ENCODE measurements at places on chromosomes 6 and 20.

- no peak for DNase-seq
Observed at GRCh38 chr6:156160007-156160794, 617.0 kb upstream of the ARID1B start.

DNA sequence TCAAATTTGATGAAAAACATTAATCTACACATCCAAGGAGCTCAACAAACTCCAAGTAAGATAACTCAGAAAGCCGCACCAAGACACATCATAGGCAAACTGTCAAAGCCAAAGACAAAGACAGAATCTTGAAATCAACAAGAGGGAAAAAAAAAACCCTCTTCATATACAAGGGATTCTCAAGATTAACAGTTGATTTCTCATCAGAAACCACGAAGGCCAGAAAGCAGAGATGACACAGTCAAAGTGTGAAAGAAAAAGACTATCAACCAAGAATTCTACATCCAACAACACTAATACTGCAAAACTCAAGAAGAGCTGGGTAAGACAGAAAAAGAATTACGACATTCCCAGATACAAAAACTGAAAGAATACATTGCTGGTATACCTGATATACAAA lies 73.8 kb downstream of the CDK19 start:
- no peak for DNase-seq

DNA sequence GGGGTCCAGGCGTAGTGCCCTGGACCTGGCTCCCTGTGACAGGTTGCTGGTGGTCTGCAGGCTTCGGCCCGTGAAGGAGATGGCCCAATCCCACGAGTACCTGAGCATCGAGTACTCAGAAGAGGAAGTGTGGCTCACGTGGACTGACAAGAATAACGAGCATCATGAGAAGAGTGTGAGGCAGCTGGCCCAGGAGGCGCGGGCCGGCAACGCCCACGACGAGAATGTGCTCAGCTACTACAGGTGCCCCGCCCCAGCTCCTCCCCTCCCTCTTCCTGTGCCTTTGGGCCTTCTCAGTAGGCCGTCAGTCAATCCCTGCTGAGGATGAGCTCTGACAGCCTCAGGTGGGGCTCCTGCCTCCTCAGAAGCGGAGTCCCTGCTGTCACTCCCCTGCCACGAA lies 42.6 kb downstream of the UQCC2 start:
- DNase-seq = no peak

DNA sequence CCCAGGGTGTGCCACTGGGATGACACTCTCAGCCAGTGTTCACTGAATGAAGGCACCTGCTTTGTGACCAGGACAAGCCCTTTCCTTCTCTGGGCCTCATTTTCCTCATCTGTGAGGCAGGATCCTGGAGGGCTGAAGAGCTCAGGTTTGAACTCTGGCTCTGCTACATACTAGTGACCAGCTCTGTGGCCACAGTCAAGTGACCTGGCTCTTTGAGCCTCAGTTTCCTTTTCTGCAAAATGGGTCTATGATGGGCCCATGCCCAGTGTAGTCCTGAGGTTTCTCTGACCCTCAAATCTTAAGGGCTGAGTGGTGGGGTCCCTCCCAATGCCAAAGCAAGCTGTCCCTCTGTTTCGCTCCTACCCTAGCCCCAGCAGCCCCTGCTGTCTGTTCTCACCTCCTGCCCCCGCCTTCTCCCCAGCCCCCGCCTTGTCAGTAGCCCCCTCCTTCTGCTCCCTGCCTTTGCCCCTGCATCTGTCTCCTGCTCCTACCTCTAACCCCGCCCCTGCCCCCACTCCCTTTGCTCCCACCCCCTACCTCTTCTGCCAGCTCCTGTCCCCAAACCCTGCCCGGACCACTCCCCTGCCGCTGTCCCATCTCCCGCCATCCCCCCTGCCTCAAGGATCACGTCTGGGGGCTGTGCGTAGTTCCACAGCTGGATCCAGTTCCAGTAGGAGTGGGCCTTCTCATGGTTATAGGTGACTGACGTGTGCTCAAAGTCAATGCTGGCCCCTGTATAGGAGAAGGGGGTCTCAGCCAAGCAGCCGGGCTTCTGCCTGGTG lies 17.0 kb downstream of the SUN5 start:
- no peak for DNase-seq

GRCh38 chr6:147651249-147652063 lies 143.0 kb downstream of the SAMD5 start:
- peak; percentile 68 for DNase-seq

DNA sequence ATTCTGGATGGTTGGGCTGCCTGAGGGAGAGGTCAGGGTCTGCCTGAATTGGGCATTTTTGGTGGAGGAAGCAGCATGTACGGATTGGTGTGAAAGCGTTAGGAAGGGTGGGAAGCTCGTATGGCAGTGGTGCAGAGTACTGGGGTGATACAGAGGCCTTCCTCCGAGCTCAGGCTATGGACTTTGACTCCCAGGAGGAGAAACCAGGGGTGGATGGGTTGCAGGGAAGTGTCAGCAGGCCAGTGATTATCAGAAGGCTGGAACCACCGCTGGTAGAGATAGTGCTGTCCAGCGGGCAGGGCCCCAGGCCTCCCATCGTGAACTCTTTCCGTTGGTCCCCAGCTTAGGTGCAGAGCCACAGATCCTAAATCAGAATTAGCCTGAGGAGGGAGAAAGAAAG lies 5.3 kb downstream of the WFDC5 start:
- DNase-seq = no peak

- DNase-seq = no peak
Observed at GRCh38 chr6:160360955-160361354, 12.8 kb downstream of the SLC22A3 start.

- DNase-seq = no peak
Observed at GRCh38 chr20:43536817-43537440, 21.9 kb upstream of the SGK2 start.

DNA sequence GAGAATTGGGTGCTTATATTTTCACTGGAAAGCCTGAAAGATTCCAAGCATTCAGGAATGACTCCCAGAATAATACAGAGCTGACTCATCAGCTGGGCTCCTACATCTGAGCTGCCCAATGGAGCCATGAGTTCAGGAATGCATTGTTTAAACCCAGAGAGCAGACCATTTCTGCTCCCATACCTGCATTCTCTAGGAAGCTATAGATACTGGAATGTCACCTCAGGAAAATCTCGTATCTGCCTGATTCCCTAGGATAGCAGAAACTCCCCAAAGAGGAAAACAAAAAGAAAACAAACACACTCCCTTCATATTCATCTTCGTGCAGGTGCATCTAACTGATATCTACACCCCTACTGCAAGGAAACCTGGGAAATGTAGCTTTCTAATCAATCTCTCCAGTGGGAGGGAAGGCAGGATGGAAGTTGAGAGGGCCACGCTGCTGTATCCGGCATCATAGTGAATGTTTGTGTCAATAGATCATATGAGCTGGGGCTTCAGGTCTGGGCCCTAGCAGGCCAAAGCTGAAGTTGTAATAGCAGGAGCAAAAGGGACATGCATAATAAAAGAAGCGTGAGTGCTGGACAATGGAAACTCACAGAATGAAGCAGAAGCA lies 8.2 kb upstream of the SLC2A12 start:
- no peak for DNase-seq

DNA sequence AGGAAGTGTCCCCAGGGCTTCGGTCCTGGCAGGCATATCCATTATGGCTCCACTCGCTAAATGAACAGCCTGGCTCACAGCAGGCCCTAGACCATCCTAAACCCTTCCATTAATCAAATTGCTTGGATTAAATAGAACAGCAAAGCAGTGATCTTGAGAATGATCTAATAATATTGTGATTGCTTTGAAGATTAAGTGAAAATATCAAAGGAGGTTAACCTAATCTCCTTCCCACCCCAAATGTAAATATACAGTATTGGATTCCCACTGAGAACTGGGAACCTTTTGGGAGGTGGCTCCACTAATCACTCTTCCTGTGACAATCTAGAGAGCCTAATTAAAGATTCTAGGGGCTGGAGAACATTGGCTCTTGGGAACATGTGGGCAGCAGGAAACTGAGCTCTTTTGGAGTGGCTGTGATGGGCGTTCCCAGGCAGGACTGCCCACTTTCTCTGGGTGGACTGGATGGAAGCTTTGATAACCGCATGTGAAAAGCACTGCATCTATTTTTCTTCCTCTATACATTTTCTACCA lies 68.3 kb upstream of the FRMD1 start:
- no peak for DNase-seq

- peak; percentile 17 for DNase-seq
Observed at GRCh38 chr20:5835871-5836270, 85.7 kb downstream of the SHLD1 start.

Data from fibroblast of the conjunctiva (primary cell).